ENCODE measurements at places on chromosomes 13 and 19.

DNA sequence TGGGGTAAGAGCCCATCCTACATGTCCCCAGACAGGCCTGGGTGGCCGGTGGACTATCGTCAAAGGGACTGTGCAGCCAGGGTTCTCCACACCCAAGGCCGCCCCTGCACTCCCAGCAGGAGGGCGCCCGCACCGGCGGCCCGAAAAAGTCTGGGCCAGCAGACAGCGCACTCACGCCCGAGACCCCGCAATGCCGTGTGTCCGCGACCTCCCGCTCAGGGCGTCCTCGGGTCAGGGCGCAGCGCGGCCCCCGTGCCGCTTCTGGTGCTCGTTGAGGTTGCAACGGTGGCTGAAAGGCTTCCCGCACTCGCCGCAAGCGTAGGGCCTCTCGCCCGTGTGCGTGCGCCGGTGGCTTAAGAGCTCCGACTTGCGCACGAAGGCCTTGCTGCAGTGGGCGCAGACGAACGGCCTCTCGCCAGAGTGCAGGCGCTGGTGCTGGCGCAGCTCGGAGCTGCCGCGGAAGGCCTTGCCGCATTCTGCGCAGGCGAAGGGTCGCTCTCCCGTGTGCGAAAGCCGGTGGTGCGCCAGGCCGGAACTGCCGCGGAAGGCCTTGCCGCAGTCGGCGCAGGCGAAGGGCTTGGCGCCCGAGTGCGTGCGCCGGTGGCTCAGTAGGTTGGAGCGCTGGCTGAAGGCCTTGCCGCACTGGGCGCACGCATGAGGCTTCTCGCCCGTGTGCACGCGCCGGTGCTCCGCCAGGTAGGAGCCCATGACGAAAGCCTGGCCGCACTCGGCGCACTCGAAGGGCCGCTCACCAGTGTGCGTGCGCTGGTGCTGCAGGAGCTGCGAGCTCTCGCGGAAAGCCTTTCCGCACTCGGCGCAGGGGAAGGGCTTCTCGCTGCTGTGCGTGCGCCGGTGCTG is 2.8 kb upstream of the A1BG start:
- DNase-seq = peak; percentile 47

- no peak for DNase-seq
These were observed 5.0 kb downstream of the MLLT1 start for GRCh38 chr19:6274756-6275155.

GRCh38 chr13:113394339-113394640 is 30.4 kb upstream of the GRTP1 start:
- DNase-seq = no peak

GRCh38 chr13:99335603-99336002 is 28.4 kb upstream of the GPR183 start:
- DNase-seq = no peak

- DNase-seq = no peak
These were observed 60.9 kb upstream of the ATP12A start for GRCh38 chr13:24619282-24619681.

DNA sequence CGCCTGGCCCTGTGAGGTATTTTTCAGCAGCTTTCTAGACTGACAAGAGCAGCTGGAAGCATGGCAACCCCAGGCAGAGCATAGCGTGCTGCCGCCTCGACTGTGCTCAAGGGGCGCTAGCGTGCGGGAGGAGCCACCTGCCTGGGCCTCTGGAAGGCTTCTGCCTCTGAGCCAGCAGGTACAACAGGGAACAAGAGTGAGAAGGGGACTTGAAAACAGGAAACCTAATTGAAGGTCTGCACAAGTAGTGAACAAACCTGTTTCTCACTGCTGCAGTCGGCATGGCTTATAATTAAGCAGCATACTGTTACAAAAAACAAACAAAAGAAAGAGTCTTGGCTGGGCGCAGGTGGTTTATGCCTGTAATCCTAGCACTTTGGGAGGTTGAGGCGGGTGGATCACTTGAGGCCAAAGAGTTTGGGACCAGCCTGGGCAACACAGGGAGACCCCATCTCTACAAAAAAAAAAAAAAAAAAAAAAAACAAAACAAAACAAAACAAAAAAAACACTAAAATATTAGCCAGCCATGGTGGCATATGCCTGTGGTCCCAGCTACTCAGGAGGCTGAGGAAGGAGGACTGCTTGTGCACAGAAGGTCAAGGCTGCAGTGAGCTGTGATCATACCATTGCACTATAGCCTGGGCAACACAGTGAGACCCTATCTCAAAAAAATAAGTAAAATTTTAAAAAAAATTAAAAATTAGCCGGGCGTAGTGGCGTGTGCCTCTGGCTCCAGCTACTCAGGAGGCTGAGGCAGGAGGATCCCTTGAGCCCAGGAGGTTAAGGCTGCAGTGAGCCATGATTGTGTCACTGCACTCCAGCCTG is 12.6 kb upstream of the GARRE1 start:
- peak; percentile 35 for DNase-seq

DNA sequence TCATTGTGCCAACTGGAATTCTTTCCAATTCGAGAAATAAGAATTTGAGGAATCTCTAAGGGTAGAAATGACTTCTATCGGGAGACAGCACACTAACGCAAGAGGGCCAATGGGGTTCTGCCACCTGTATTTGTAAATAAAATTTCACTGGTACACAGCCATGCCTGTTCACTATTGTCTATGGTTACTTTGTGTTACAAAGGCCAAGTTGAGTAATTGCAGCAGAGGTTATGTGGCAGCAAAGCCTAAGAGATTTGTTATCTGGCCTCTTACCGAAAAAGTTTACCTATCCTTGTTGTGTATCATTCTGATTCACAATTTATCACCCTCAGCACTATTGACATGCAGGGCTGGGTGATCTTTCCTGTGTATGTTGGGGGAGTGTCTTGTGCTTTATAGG is 278.0 kb downstream of the KLF5 start:
- DNase-seq = no peak

DNA sequence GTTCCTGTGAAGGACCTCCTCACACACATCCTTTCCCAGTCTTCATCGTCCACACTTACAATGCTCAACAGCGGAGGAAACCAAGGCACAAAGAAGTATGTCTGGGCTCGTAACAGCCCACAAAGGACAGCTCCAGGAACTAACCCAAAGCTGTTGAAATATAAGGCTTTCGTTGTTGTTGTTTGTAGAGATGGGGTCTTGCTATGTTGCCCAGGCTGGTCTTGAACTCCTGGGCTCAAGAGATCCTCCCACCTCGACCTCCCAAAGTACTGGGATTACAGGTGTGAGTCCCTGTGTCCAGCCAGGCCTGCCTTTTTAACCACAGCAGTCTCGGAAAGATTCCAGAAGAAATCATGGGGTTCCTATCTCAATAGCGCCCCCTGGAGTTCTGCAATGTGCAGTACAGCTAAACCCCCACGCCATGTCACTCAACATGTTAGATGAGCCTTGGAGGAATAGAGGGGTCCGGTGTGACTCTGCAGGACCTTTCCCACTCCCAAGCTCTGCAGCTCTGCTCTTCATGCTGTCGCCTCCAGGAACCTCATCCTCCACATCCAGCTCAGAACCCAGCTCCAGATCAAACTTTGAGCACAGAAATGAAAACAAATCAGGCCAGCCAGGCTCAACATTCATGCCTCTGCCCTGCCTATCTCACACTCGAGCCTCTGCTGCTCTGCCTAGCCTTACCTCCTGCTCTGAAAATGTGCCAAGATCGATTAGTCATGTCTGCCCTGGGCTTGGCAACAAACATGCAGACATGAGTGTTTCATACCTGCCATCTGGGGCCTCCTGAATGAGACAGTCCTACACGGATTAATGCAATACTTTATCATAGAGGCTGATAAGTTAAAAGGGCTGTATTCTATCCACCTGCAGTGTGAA is 7.5 kb downstream of the PLA2G4C start:
- peak; percentile 52 for DNase-seq

DNA sequence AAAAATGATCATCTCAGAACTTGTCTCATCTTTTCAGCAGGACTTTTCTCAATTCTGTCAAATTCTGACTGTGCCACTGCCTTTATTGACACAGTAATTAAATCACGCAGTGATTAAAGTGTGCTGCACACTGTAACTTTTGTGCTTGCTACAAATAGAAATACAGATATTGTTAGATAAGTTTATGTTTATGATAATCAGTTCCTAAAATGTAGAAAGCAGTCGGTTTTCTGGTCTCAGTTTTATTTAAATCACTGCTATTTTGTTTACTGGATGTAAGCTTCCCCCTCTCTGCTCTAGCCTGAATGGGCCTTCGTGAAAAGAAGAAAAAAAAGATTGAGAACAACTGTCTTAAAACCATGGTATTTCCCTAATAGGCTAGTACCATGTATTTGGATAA is 258.8 kb upstream of the STARD13 start:
- DNase-seq = no peak

DNA sequence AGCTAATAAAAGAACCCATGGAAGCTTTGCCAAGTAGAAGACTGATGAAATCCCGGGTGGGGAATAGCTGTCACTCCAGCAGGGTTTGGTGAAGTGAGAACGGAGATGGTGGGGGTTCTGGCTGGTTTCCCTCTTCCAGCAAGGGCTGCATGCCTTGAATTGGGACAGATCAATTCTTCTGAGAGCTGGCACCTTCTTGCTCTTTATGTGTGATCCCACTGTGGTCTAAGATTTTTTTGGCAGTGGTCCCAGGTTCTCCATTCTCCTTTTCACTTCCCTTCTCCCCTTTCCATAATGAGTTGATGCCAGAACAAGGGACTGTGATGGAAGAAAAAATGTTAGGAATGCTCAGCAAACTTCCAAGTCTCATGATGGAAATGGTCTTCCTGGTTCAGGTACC is 50.0 kb downstream of the TNFSF11 start:
- no peak for DNase-seq

- DNase-seq = no peak
These were observed 99.5 kb downstream of the KDM4B start for GRCh38 chr19:5068233-5069072.

DNA sequence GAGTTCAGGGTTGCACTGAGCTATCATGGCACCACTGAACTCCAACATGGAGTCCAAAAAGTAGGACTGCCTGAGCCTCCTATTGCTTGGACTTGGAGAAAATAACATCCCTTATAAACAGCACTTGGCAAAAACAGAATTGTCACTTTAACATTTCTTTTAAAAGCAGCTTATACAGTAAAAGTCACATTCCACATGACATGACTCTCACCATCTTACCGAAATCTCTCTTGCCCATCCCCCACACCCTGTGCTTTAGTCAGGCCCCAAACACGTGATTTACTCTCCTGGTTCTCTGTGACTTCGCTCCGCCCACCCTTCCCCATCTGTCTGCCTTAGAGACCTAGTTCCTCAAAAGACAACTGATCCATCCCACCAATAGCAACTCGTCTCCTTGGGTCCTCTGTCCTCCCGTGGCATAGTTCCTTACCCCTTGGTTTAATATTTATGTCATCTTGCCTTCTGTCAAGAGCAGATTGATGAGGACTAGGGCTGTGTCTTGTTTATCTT is 4.6 kb downstream of the SAFB start:
- peak; percentile 55 for DNase-seq

DNA sequence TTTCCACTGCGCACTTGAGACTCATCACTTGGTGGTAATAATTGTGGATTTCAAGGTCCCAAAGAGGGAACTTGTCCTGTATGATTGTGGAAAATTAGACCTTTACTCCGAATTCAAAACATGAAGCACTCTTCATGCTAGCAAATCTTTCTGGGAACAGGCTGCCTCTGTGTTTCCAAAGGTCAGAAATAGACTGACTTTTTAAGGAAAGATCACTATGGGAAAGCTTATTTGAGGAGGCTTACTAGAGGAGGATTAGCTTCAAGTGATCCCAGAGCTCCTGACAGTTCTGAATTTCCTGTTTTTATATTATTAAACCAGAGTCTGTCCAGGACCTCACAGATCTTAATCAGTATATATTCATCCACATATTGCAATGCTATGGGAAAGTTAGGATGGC is 5.5 kb downstream of the WDFY2 start:
- DNase-seq = no peak

DNA sequence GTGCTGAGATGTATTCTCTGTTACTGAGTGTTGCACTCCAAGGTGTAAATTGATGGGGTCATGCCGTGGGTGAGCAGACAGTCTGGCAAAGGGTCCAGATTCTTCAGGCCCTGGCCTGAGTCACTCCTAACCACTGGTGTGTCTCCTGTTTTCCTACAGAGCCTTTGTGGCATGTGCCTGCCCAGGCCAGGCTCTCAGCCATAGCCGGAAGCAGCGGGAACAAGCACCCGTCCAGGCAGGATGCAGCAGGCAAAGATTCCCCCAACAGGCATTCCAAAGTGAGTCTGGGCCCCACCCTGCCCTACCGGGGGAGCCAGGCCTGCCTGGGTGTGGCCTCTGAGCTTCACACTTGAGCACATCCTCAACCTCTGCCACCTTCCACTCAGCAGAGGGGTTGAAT is 61.9 kb downstream of the DPF1 start:
- DNase-seq = no peak

- no peak for DNase-seq
These were observed 19.3 kb upstream of the RASA3 start for GRCh38 chr13:114151565-114152284.

GRCh38 chr13:99393791-99394735 is 86.9 kb upstream of the GPR183 start:
- no peak for DNase-seq

GRCh38 chr13:94705081-94706030 is 7.0 kb downstream of the SOX21 start:
- no peak for DNase-seq

DNA sequence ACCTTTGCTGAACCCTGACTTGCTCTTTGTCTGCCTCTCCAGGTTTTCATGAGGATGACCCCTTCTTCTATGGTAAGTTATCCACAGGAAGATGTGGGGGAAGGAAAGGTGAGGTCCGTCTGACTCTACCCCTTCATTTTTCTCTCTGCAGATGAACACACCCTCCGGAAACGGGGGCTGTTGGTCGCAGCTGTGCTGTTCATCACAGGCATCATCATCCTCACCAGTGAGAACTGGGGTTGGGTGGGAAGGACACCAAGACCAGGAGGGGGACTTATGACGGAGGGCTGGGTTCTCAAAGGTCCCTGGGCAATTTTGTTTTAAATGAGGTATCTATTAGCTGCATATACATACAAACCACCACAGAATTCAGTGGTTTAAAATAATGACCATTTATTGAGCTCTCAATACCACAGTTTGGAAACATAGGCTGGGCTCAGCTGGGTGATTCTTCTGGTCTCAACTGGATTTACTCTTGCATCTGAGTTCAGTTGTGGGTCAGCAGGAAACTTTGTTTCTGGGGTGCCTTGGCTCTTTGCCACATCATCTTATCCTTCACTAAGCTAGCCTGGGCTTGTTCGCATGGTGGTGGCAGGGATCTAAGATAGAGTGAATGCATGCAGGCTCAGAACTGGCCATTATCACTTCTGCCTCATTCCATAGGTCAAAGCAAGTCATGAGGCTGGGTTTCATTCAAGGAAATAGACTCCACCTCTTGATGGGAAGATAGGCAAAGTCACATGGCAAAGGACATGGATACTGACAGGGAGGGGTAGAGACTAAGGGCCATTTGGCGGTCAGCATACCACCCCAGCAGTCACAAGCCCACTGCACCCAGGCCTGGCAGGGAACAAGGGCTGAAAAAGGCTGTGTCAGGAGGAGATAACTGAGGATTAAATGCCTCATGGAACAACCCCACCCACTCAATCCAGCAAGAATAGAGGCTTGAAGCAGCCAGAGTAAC is 11.8 kb downstream of the FXYD5 start:
- no peak for DNase-seq

GRCh38 chr19:1864480-1865171 is 1.2 kb upstream of the KLF16 start:
- peak; percentile 78 for DNase-seq
